ENCODE measurements at places on chromosomes 2 and 18. TPM values are rescaled to one million over a fixed set of nuclear protein-coding genes. Genes with fewer than 3 reads are reported as not detected.

- DNase-seq: no peak
These were observed 297.0 kb downstream of the NBAS start for GRCh38 chr2:15263976-15264685.

GRCh38 chr2:20622296-20622686, 28.6 kb downstream of the HS1BP3 start:
- no peak for DNase-seq

UGT1A6 gene
- not detected for total RNA-seq

DNA sequence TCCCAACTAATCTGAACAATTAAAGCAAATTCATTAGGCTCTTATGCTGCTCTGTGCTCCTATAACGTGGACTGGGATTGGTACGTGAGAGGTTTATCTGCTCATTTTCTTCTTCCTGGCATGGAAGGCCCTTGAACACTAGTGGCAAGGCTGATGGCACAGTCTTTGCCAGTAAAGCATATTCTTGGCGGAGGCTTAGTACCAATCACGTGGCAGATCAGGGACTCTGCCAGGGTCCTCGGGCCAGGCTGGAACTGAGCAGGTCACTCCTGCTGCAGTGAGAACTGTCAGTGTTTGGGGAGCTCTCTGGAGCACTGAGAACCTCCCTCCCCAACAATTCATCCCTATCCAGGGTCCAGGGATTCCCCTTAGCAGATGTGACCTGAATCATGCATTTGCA, 3.7 kb upstream of the ALPK2 start:
- DNase-seq: no peak

DNA sequence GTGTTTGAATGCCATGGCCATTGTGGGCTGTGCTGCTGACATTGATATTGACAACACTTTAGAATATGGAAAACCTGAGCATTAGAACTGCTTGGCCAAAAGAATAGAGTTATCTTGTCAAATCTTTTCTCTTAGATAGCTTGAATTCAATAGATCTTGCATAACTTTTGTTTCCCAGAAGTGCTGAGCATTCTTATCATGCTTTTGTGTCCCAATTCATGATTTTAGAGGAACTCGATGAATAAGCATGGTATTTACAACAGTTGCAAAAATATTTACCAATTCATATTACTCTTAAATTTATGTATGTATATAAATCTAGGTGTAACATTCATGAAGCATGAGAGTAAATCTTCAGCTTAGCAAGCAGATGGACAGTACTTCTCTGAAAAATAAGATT, 508.0 kb downstream of the BCL11A start:
- no peak for DNase-seq

HSPE1 gene
- 50.8 TPM for total RNA-seq

EPB41L5 gene
- total RNA-seq: 4.6 TPM

LIMS3 gene
- 0.42 TPM for total RNA-seq

DNA sequence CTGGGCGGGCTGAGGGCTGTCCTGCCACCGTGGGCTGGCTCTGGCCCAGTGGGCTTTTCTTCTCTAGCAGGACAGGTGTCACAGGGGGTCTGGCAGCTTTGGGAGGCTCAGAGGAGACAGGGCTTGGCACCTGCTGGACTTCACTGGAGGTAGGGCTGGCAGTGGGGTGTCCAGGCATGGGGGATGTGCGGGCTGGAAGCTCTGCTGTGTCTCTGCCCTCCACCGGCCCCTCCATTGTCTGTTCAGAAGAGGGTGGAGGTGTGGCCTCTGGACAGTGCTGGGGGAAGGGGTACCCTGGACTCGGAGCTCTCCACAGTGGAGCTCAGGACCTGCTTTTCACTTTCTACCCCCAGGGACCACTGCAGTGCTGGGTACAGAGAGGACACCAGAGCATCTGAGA, 9.2 kb downstream of the PTPRN start:
- no peak for DNase-seq

- DNase-seq: no peak
These were observed 43.8 kb upstream of the FN1 start for GRCh38 chr2:215479536-215480240.
